ENCODE measurements at places on chromosomes 5 and 9. TPM values are rescaled to one million over a fixed set of nuclear protein-coding genes. Genes with fewer than 3 reads are reported as not detected.

The TAS2R1 gene
- not detected for total RNA-seq

The TMC1 gene
- 0.27 TPM for total RNA-seq

The PLAC8L1 gene
- total RNA-seq: not detected

The SGCD gene
- total RNA-seq: 46.4 TPM

The FAM169A gene
- 92.8 TPM for total RNA-seq
